ENCODE measurements at places on chromosomes 2 and 18.

GRCh38 chr2:149399934-149400615 lies 69.7 kb downstream of the LYPD6 start:
- DNase-seq, result peak; percentile 46

DNA sequence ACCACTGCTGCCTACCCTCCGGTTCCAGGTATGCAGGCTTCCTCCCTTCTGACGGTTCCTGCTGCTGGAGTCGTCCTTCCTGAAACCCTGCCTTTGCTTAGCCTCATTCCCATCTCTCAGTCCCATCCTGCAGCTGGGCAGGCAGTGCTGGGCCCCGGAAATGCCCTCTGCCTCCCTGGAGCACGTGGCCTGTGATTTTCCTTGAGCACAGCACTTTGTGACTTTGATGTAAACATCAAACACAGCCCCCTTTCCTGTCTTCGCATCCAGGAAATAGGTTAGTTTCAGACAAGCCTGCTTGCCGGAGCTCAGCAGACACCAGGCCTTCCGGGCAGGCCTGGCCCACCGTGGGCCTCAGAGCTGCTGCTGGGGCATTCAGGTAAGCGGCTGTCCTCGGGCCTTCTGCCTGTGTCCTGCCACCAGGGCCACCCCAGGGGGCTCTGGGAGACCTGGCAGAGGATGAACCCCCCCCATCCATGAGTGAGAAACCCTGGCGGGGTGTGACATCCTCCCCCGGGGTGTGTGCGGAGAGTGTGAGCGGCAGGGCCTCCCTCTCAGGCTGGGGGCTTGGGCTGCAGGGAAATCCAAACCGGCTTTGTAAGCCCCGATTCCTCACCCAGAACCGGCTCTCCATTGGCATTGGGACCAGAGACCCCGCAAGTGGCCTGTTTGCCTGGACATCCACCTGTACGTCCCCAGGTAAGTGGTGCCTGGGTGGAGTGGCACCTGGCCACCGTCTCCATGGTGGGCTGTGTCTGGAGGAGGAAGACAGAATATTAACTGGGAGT lies at the start of gene ZAP70:
ZAP70 (plus strand) TSS at position 281 of the 788 bp plus-strand sequence. CDS start 10,461 bp downstream, outside the sequence.
- DNase-seq, result no peak

GRCh38 chr2:189954989-189955388 lies 107.5 kb downstream of the MSTN start:
- no peak for DNase-seq

DNA sequence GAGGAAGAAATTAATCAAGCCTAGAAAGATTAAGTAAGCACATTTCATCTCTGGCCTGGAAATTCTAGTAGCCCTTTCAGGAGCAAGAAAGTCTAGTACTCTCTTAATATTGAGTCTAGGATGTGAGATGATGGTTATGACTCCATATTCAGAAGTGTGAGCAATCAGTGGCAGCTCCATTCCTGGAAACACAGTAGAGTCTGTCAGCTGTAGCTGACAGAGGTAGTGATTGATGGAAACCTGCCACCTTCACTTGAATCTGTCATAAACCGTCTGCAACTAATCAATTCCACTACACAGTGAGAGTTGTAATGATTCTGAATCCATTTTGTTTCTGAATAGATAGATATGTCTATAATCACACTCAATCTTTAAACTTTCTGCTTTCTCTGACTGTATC lies 635.1 kb downstream of the IRS1 start:
- DNase-seq, result no peak

- no peak for DNase-seq
Measured at GRCh38 chr2:46984642-46985476, 69.3 kb upstream of the MCFD2 start.

- DNase-seq, result no peak
Measured at GRCh38 chr2:41431756-41432155, 616.1 kb upstream of the PKDCC start.

DNA sequence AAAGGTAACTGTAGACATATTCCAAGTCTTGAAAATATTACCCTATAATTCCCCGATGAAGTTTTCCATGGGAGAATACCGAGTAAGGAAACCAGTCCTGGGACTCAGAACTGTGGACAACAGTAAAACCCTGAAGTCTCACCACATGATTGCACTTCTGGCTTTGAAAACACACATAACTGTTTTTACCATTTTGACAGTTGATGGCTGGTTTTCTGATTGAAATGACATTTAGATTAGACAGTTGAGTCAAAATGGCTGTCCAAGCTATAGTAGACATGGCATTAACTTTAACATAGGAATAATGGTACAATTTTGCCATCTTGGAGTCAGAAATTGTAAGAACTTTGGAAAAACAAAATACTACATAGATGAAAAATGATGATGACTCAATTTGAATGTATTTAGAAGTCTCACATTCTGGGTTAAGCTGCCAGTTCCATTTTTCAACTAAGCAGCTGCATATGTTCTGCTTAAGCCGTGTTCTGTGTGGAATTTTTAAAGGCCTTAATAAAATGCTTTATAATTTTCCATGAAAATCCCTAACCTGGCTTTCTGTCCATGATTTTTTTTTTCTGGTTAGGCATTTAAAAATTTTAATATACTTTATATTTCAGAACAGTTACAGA lies 38.3 kb upstream of the WIPF1 start:
- no peak for DNase-seq

DNA sequence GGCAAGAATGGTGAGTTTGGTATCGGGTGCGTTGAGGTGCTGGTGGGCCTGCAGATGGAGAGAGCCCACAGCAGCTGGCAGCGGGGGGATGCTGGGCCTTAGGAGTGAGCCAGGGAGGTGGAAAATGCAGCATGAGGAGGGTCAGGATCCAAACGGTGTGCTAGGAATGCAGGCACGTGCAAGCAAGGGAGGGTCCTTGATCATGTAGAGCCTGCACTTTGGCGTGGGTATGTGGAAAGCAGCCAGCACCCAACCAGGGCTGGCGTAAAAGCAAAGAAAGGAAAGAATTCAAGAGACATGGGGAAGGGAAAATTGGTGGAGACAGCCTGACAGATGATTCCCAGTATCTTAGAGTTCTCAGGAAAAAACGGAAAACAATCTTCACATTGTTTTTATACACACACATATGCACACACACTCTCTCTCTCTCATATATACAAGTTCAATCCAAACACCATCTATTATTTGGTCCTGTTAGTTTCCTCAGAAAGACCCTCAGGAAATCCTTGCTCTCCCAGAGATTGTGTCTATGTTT lies 46.3 kb downstream of the LTBP1 start:
- DNase-seq, result no peak
